Mammary epithelial cell (primary cell): ENCODE measurements at places on chromosomes 11 and 22. TPM values are rescaled to one million over a fixed set of nuclear protein-coding genes. Genes with fewer than 3 reads are reported as not detected.

Gene OR10D3
- not detected for polyA plus RNA-seq

Gene NPTXR
- polyA plus RNA-seq = 1.1 TPM

Gene MYOD1
- not detected for polyA plus RNA-seq

Gene MMP10
- 9.2 TPM for polyA plus RNA-seq

Gene CEND1
- polyA plus RNA-seq = not detected
